ENCODE measurements at places on chromosomes 3 and 15. TPM values are rescaled to one million over a fixed set of nuclear protein-coding genes. Genes with fewer than 3 reads are reported as not detected.

DNA sequence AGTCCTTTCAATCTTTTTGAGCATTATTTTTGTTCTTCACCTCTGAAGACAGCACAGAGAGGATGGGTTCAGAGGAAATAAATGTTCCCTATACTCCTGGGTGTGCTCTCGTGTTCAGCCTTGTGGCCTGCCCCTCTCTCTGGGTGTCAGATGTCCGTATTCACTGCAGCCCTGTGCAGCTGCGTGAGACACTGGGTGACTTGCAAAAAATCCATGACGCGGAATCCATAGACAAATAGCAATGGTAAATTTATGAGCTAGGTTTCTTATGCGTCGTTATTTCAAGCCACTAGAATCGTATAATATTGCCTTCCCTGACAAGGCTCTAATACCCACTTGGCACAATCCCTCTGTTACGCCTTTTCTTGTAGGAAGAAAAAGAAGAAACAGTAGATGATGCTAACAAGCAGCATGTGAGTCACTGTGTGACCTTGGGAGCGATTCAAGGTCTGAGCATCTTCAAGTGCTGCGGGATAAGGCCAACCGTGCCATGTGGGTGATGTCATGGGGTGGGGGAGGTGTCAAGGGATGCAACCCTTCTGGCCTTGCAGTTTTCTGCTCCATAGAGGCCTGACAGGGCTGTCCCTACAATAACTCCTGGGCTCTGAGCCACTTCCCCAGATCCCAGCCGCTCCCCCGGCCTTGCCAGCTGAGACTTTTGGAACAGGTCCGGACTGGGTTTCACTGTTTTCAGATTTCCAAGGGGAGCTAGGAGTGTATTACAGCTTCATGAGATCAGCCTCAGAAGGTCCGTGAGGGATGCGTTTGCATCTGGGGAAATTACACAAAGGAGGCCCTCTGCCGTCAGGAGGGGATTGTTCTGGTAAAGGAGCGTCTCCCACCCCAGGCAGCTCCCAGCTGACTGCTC lies 47.6 kb upstream of the POMGNT2 start:
- peak; percentile 88 for DNase-seq

The GPR62 gene
- not detected for total RNA-seq

- no peak for DNase-seq
These were observed 511.2 kb downstream of the FOXP1 start for GRCh38 chr3:71072287-71072686.

DNA sequence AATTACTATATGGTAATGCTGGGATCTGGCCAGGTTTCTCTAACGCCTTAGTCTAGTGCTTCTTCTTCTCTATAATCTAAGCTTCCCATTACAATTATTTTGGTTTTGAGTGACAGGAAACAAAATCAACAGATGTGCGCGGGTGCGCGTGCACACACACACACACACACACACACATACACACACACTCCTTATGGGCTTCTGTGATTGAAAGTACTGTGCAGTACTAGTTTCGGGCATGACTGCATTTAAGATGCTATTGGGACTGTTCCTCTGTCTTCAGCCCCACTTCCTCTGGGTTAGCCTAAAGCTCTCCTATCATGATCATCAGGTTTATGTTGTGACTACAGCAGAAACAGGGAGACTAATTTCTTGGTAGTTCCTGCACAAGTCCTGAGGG lies 32.2 kb downstream of the EPHB1 start:
- DNase-seq, result no peak

The C3orf52 gene
- total RNA-seq, result 12.5 TPM

DNA sequence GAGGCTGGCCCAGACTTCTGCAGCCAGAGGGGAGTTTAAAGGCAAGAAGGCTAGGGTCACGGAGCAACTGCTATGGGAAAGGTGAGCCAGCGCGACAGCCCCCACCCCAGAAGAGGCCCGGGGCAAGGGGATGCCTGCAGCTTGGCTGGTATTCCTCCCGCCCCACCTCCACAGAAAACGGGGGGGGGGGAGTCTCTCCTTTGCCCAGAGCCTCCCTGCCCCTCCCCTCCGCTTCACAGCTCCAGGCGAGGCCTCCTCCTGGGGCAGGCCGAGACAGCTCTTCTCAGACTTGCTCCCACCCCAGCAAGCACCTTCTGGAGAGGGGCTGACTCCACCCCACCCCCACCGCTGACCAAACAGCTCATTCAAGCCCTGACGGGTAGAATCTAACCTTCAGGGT lies 13.4 kb downstream of the ANP32A start:
- no peak for DNase-seq

- DNase-seq, result no peak
These were observed 81.7 kb downstream of the MEGF11 start for GRCh38 chr15:66171841-66172240.

DNA sequence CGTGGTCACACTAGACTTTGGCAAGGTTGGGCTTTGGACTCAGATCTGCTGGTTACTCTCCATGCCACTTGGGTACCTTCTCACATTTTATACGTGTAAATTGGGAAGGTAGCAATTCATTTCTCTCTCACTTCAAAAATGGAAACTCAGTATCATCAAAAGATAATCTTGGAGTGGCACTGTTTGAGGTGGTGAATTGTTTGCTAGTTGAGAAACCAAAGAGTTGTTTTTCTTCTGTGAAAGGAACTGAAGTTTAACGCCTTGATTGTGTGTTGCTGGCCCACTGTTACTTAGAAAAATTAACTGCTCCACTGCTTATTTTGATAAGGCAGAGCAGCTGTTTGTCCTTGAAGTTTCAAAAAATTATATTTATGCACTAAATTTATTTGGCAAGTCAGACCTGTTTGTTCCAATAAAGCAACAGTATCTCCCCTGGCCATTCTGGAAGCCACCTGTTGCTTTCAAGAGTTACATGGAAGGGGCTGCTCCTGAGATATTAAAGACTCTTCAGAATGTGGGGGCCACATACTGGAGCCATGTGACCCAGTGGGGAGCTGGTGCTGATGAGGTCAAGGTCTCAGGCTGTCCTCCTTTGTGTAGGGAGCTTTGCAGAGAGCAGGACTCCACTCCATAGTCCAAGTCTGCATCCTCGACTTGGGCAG lies 16.2 kb downstream of the PLCL2 start:
- DNase-seq, result no peak

DNA sequence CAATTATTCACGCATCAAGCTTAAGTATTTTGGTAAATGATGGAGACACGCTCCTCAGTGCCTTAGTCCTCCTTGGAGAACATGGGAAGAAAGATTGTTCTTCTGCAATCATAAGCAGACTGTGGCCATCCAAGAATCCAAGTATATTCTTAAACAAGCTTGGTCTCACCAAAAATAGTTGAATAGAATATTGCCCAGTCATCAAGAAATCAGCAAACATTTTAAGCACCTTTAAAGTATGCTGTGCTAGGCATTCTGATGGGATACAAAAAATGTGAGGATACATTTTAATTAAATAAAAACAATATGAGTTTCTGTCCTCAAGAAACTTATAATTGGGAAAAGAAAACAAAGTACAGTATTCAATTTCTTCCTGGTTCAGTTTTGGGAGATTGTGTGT lies 445.5 kb downstream of the CNTN4 start:
- DNase-seq, result no peak

DNA sequence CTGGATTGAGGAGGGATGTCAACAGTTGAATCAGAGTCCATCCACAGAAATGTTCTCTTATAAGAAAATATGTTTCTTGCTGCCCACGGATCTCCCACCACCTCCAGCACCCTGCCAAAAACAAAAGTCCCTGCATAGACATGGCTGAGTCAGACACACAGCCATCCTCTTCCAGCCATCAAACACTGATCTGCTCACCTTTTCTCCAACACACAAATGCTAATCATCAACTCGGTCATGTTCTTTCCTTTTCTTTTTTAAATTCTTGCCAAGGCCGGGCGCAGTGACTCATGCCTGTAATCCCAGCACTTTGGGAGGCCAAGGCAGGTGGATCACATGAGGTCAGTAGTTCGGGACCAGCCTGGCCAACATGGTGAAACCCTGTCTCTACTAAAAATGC lies 110.7 kb upstream of the IL12A start:
- peak; percentile 82 for DNase-seq

GRCh38 chr15:63601704-63602185 lies 4.6 kb downstream of the FBXL22 start:
- no peak for DNase-seq

DNA sequence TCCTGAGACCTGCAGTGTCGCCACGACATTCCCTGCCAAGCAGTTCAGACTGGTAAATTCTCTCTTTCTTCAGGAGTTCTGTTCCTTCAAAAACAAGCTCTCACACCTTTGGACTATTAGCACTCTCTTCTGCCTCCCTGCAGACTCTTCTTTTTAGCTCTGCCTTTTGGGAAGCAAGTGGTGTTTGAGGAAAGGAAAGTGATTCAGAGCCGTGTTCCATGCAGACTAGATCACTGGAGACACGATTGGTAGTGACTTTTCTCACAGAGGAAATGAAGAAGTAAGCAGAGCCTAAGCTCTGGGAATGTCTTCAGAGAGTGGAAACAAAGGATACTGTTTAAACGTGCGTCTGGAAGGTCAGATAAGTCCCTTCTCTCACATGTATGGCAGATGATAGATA lies 270.6 kb upstream of the TPRG1 start:
- peak; percentile 66 for DNase-seq

DNA sequence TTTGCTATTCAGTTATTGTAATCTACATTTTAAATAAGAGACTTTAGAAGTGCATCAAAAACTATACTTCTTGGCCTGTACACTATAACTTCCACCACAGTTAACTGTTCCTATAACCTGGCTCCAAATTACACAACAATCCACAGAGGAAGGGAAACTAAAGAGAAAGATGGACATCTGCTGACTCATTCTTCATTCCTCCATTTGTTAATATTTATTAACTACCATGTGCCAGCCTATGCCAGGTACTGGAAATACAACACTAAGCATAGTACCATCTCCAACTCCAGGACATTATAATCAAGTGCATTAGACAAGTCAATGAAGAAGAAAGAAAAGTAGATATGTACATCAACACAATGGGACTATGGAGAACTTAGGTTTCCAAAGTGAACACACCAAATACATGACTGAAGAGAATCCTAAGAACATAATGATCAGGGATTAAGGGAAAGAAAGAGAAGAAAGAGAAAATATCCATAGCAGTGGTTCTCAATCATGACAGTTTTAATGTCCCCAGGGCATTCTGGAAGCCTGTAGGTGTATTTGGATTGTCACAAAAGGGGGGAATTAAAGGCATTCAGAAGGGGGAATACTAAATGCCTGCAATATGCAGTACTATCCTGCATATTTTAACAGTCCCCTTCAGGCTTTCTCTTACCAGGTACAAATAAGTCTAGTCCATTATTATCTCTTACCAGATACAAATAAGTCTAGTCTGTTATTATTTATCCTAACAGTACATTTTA lies 8.9 kb downstream of the ICE2 start:
- peak; percentile 14 for DNase-seq

DNA sequence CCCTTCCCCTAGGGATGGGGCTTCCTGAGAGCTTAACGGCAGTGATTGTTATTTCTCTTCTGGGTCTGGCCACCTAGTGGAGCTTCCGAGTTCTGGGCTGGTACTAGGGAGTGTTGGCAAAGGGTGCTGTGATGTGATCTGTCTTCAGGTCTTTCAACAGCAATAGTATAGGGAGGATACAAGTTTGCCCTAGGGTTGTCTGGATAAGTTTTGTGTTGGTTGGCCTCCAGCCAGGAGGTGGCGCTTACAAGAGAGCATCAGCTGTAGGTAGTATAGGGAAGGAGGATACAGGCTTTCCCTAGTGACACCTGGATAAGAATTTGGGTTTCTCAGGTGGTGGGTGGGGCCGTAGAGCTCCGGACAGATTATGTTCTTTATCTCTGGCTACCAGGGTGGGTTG lies 19.2 kb upstream of the CPOX start:
- DNase-seq, result no peak

DNA sequence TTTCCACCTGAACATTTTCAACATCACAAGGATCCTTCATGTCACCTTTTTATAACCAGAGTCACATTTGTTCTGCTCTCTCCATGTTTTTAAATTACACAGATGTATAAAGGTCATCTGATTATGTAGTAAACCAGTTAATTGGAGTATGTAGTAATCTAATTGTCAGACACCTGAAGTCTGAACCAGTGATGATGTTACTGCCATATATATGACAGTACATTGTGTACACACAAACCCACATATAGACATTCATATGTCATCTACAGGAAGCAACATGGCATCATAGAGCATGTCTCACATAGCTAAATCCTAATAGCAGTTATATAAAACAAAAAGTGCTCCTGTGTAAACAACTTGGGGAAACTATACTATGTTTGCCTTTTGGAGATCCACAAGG lies 95.9 kb upstream of the PRR23C start:
- DNase-seq, result no peak

DNA sequence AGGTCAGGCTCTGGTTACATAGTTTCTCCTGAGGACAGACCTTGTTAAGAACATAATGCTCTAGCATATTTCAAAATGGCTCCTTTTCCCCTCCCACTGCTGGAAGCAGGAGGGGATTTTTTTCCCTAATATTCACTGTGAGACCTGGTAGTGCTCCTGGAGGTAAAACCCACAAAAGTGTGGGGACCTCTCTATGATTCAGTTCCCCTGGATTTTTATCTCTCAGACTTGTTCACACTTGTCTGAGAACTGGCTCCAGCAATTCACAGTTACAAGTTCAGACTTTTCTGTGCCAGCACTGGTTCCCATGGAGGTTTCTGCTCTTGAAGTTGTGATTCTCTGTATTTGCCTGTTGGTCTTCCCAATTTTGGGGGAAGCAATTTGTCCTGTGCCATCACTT lies 36.3 kb upstream of the PCOLCE2 start:
- DNase-seq, result no peak

- DNase-seq, result no peak
These were observed 188.7 kb upstream of the TBC1D5 start for GRCh38 chr3:17931131-17931530.

The ZNF774 gene
- 1.1 TPM for total RNA-seq

GRCh38 chr3:141273700-141274410 lies 42.2 kb downstream of the PXYLP1 start:
- DNase-seq, result no peak

- DNase-seq, result no peak
These were observed 27.7 kb upstream of the PCOLCE2 start for GRCh38 chr3:142916605-142917004.

DNA sequence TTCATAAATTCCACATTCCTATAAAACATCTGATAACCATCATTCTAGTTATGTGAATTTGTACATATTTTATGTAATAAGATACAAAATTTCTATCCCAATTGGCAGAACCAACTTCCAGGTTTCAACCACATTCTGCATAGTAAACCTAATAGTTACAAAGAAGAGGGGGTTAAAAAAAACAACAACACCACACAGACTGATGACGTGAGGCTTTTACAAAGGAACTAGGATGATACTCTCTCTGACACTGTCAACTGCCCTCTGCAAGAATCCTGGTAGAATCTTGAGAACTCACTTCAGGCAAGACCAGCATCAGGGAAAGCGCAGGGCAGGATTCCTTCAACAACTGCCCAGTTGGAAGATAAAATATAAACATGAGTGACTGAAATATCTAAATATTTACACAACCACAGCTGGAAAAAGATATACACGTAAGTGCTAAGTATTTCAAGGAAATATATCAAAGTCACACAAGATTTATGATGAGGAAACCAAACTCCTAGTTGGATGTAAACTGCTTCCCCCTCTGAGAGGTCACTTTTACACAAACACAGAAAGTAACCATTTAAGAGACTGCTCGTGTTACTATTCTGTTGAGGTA lies 816.4 kb downstream of the ROBO1 start:
- peak; percentile 84 for DNase-seq

The IL5RA gene
- not detected for total RNA-seq
